Renal pelvis (tissue), 12 donors: ENCODE measurements at places on chromosomes 1 and 21. TPM values are rescaled to one million over a fixed set of nuclear protein-coding genes. Genes with fewer than 3 reads are reported as not detected.

DNA sequence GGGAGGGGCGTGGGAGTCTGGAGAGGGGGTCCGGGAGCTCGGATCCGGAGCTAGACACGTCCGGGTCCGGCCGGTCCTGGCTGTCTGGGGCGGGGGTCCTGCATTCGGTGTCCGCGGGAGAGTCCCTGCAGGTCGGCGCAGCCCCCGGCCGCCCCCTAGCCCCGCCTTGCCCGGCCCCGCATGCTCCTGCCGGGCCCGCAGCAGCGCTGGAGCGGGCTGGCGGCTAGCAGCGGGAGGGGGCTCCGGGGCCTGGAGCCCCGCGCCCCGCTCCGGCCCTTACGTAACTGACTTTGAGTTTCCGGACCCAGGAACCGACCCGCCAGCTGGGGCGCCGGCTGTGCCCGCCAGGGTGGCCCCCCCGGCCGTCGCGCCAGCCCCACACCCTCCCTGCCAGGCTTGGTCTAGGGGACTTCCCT is 26.9 kb upstream of the EPB41 start:
- DNase-seq = no peak

DNA sequence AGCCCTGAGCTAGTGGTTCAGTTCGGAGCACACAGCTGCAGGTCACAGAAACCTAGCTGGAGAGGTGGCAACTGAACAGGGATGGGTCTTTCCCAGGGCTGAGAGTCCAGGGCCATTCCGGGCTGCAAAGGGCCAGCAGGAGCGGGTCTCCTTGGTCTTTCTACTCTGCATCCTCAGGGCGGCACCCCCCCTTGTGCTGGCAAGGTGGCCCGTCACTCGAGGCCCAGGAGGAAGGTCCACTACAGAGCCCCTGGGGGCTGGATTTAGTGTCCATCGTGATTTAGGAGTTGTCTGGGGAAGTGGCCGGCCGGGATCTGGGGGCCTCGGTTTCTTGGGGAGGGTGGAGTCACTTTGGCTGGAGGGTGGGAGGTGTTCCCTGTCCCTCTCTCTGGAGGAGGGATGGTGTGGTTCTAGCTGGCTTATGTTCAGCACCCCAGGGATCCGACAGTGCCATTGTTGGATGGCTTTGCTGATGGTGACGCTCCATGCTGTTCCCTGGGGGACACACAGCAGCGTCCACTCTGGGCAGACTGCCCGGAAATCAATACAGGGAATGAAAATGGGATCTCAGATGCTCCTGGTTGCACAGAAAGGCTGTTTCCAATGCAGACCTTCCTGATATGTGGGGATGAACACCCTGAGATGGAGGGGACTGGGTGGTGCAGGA is 64.4 kb downstream of the UMODL1 start:
- no peak for DNase-seq

The PLPPR4 gene
- polyA plus RNA-seq = 1.6 TPM

The BTBD8 gene
- 7.9 TPM for polyA plus RNA-seq

GRCh38 chr1:19771350-19771749 is 28.4 kb downstream of the TMCO4 start:
- no peak for DNase-seq

The KANK4 gene
- 22.1 TPM for polyA plus RNA-seq

The PPFIA4 gene
- 13.3 TPM for polyA plus RNA-seq

GRCh38 chr1:1804301-1804700 is 26.0 kb upstream of the NADK start:
- DNase-seq = no peak

DNA sequence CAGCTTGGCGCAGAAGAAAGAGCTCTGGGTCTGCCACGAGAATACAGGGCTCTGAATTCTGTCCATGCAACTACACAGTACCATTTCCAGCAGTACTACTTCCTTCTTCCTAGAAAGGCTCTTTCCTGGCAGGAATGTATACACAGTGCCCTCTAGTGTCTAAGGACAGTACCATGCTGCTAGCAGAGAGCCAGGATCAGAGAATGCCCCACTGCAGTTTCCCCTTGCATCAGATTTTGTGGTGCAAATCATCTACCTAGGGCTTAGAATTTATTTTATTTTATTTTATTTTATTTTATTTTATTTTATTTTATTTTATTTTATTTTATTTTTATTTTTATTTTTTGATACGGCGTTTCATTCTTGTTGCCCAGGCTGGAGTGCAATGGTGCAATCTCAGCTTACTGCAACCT is 50.8 kb downstream of the PAX7 start:
- no peak for DNase-seq

The IQGAP3 gene
- polyA plus RNA-seq = 17.0 TPM

DNA sequence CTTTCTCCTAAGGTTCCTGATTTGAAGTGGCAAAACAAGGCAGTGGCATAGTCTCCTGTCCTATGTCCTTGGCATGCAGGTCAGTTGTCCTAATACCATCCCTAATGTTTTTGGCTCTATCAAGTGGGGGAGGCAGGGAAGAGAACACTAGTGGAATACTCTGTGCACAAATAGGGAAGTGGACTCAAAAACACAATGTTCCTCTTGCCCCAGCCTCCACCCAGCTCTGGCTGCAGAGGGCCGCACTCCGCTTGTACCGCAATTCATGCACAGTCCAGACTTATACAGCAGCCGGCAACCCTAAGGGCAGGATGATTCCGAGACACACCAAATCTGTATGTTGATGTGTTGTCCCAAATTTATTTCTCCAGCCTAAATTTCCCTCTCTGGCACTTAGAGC is 14.5 kb downstream of the PLEKHO1 start:
- no peak for DNase-seq

DNA sequence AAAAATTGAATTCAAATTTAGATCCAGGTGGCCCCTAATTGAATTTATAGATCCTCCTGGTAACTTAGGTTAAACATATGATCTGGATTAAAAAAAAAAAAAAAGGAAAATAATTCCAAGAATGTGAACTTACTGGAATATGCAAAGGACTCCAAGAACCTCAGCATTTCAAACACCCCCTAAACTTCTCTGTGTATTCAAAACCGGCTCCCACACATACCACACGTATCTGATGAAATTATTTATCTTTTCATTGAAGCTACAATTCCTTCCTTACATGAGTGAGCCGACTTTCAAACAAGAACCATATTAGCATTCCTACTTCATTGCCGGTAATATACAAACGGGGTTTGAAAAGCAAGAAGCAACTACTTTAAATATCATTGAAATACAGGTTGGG is 61.4 kb upstream of the FMN2 start:
- no peak for DNase-seq

- DNase-seq = peak; percentile 65
These were observed 12.2 kb downstream of the TMEM53 start for GRCh38 chr1:44661781-44662682.

- DNase-seq = no peak
These were observed 22.3 kb downstream of the RNPC3 start for GRCh38 chr1:103547840-103548239.

The OR2L2 gene
- polyA plus RNA-seq = 0.10 TPM

GRCh38 chr1:65039508-65039907 is 73.2 kb upstream of the JAK1 start:
- no peak for DNase-seq

The SLC44A3 gene
- polyA plus RNA-seq = 62.1 TPM

GRCh38 chr1:182604175-182605164 is at the start of gene RGS16:
Gene RGS16 (minus strand): TSS chr1:182604389. CDS start chr1:182604259, 130 bp downstream.
- DNase-seq = peak; percentile 80

DNA sequence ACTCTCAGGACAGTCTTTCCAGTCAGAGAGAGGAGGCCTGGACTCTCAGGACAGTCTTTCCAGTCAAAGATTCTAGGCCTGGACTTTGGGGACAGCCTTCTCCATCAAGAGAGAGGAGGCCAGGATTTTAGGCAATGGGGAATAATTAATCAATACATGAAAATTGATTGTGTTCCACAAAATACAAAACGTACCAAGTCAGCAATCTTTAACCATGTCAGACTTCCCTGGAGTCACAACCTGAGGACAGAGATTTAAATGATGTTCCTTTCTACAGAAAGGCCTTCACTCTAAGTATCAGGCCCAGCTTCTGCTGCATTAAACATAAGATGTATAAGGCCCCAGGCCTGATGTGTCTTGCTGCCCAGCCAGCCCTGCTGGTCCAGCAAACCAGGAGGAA is 27.0 kb upstream of the GPR157 start:
- DNase-seq = no peak

The LCE1C gene
- not detected for polyA plus RNA-seq

DNA sequence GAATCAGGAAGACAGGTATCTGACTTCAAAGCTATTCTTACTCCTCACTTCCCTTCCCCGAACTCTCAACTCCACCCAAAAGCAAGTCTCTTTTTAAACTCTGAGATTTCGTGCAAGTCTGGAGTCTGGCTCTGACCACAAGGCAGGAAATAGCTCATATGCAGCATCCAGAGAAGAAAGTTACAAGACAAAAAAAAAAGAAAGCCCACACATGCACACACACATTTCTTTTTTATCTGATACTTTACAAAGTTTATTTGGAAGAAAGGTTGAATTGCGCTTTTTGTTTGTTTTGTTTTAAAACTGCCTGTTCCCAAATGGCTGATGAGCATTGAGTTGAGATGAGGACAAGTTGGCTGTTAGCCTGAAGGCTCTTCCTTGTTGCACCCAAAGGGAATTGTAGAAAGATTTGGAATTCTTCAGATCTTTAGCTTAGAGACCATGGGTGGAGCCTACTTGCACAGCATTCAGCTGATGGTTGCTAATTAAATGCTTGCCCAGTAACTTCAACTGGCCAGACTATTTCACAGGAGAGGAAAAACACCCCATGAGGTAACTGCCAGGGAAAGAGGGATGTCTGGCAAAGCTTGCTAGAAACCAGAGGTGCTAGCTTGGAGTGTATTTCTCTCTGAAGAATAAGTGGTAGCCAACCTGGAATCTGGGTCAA is 490.3 kb downstream of the TTLL7 start:
- peak; percentile 58 for DNase-seq

- DNase-seq = no peak
These were observed 5.6 kb downstream of the HYI start for GRCh38 chr1:43447891-43448708.

GRCh38 chr1:18828224-18828623 is 31.2 kb downstream of the TAS1R2 start:
- DNase-seq = no peak

DNA sequence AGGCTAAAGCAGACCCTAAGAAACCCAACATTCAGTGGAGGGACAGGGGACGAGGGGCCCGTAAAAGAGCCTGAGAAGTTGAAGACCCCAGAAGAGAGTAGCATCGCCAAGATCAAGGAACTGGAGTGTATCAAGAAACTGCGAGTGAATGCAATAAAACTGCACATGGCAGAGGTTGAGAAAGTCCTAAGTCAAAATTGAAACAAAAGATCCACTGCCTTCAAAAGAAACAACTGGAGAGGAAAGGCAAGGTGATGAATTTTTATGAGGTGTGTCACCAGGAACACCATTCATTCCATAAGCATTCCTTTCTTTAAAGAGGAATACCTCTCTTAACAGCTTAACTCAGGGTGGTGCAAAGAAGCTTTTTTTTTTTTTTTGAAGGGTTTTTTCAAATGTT is 38.3 kb upstream of the ADORA3 start:
- peak; percentile 20 for DNase-seq
